Adipose tissue (tissue), 3 donors: ENCODE measurements at places on chromosomes 3 and 15. TPM values are rescaled to one million over a fixed set of nuclear protein-coding genes. Genes with fewer than 3 reads are reported as not detected.

The SEMA3F gene
- 35.5 TPM for polyA plus RNA-seq

The IQCF5 gene
- not detected for polyA plus RNA-seq

The ACKR4 gene
- polyA plus RNA-seq = 1.2 TPM

The PEX5L gene
- 0.19 TPM for polyA plus RNA-seq

The CGNL1 gene
- 10.3 TPM for polyA plus RNA-seq
